NAMALWA (cell line): ENCODE measurements at places on chromosomes 6 and 20.

DNA sequence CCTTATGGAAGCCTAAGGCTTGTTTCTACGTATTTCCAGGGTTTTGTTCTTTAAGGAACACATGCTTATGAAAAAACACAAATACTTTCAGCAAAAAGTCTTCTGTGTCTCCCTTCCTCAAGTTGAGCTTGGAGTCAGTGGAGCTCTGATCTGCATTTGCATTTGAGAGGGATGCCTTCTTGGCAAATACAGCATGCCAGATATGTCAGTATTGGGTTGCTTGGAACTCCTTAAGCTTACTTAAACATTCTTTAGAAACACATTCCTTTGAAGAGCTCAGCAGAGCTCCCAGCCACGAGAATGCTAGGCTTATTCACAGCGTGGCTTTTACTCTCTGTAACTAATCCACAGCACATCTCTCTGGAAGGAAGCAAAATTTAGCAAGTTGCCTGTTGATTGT lies 68.3 kb downstream of the ANKRD6 start:
- DNase-seq, result no peak

GRCh38 chr20:2237059-2237458 lies 58.7 kb upstream of the TGM3 start:
- DNase-seq, result no peak

DNA sequence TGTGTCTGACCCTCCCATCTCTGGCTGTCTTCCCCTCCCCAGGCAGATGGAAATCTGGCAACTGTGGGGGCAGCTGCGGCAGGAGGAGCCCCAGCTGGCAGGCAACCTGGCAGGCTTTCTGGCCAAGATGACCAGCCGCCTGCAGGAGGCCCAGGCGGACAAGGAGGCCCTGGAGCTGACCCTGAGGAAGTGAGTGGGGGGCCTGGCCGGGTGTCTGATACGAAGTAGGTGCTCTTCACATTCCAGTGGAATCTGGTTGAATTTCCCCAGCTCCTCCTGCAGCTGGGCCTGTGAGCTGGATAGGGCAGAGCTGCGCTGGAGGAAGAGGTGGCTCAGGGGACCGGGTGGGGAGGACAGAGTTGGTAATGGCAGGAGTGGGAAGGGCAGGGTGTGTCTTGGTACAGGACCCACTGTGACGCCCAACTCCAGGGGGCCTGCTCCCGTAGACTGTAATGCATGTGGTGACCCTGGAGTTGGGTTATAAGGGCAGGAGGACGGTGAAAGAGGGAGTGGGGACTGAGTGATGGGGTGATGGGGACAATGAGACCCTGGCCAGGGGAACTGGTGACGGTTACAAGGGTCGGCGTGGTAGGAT lies 19.7 kb downstream of the RAB44 start:
- no peak for DNase-seq

GRCh38 chr6:34174846-34175399 lies 29.0 kb upstream of the GRM4 start:
- DNase-seq, result no peak

DNA sequence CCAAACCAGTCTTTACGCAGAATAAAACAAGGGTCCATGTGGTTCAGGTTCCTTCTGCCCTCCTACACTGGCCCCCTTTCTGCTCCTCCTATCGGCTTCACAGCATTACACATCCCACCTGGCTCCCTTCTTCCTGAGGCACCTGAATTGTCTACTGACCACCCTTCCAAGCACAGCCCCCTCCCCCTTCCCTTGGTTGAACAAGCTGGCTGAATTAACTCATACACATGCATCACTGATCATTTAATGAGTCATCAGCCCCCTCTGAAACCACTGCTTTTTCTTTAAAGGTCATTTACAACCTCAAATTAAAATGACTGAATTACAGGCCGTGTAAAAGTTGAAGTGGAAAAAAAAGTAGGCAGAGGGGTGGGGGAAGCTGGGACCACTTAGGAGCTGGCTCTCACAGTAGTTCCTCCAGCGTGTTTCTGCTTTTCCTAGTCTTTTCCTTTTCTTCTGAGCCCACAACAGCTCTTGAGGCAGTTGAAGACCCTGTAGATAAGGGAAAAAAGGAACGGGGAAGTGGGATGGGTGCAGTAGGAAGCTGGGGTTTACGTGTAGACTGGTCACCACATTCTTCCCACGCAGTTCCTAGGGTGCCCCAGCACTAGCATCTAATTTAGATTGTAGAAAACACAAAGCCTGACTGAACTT lies 67.6 kb downstream of the FYN start:
- peak; percentile 26 for DNase-seq

- DNase-seq, result no peak
Observed at GRCh38 chr6:113953346-113953745, 17.6 kb downstream of the HDAC2 start.

GRCh38 chr6:48135323-48136084 lies 24.5 kb upstream of the PTCHD4 start:
- no peak for DNase-seq

- DNase-seq, result no peak
Observed at GRCh38 chr6:131931063-131931750, 20.0 kb downstream of the CCN2 start.

DNA sequence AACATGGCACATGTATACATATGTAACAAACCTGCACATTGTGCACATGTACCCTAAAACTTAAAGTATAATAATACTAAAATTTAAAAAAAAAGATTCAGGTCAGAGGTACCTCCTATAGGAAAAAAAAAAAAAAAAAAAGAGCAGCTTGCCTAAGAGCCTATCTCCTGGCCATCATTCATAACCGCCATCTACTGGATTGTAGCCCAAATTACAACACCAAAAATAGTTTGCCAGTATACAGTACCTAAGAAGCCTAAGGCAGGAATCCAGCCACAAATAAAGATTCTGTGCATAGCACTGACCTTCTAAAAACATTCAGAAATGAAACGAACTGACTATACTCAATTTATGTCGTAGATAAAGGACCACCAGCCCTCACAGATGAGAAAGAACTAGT lies 438.4 kb upstream of the ADGRB3 start:
- DNase-seq, result peak; percentile 71

DNA sequence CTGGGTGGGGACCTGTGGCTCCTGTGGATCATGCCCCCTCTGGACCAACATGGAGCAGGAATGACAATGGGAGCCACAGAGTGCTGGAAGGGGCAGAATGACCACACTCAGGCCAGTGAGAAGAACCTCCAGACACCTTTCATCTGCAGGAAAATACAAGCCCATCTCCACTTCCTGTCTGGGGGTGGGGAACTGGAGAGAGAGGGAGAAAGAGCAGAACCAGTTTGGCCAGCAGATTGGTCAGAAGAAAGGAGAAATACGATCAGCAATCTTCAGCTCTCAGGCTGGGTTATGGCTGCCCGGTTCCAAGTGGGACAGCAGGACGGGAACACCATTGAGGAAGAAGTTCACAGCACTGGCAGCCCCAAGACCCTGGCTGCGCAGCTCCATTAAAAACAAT lies 37.0 kb downstream of the BMP7 start:
- DNase-seq, result no peak

- no peak for DNase-seq
Observed at GRCh38 chr6:90402831-90403192, 106.2 kb upstream of the BACH2 start.

- no peak for DNase-seq
Observed at GRCh38 chr6:122408240-122408639, 8.8 kb downstream of the HSF2 start.

GRCh38 chr20:61189534-61189933 lies 62.5 kb upstream of the CDH4 start:
- DNase-seq, result no peak

- peak; percentile 3 for DNase-seq
Observed at GRCh38 chr6:5580736-5581581, 319.6 kb downstream of the FARS2 start.

- no peak for DNase-seq
Observed at GRCh38 chr6:46310196-46310595, 139.4 kb upstream of the ENPP5 start.

- DNase-seq, result peak; percentile 60
Observed at GRCh38 chr20:51318058-51318949, 224.2 kb downstream of the NFATC2 start.

GRCh38 chr6:47152666-47153403 lies 110.7 kb upstream of the ADGRF1 start:
- no peak for DNase-seq

DNA sequence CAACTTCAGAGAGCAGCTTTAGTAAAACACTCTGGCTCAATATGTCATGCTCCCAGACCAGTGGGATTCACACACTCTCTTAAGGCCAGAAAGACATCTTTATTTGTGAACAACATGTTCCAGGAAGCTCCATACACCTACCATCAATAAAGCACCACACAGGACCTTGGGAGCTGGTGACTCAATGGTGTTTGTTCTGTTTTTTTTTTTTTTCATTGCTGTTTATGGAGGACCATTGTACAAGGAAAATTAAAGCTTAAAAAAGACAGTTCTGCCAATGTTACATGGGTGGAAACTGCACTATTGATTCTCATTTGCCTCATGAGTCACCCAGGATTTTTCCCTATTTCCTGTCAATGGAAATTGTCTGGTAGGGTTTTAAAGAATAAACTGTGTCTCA lies 36.3 kb upstream of the TENT5A start:
- no peak for DNase-seq

DNA sequence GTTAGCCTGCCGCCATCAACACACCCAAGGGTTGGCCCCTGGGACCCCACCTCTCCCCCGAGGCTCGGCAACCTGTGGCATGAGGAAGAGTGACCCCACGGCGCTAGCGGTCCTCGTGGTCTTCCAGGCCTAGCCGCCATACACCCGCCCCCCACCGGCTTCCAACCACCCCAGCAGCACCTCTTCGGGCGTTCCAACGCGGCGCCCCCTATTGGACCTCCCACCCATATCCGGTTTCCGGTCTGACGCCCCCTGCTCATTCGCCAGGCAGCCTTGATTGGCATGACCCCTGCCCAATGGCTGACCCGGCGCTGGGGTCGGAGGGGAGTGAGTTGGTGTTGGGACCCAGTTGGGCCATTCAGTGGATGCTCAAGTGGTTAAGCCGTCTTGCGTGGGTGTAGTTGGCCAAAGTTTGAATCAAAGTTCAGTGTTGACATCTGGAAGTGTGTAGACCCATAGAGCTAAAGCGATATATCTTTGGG lies at the start of gene GNAS-AS1:
GNAS-AS1 (minus strand) TSS at position 210 of the 482 bp plus-strand sequence.
- peak; percentile 94 for DNase-seq

DNA sequence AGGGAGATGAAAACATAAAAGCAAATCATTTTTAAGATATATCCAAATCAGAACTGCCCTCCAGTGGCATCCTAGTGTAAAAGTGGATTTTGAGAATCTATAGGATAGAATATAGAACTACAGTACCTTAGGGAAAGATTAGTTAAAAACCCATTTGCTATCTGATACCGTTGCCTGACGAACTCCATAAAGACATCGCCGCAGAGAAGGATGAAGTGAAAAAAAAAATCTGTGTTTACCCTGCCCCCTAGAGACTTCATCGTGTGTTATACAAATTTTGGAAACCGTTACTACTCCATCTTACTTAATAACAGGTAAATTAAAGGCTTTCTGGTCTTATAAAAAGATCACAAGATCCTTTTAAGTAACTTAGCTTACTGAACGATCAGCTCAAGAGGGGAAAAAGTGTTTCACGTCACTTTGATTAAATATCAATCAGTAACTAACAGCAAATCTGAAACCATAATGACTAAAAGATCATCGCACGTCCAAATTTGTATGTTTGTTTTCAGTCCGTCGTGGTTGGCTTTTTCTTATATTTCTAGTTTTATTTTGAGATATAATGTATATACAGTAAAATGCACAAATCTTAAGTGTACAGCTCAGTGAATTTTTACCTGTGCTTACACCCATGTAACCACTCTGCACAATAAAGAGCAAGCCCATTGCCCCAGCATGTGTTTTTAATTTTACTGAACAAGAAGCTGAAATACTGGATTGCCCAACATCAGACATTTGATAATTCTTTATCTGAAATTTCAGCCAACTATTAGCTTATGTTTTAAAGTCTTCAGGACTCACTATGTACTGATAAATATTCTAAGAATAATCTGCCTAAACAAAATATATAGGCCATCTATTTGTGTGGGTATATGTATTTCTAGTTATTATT lies 881 bp upstream of the MCM3 start:
- DNase-seq, result peak; percentile 87

GRCh38 chr6:150403458-150404246 lies 34.8 kb downstream of the IYD start:
- DNase-seq, result no peak

GRCh38 chr20:1536893-1537730 lies 20.4 kb downstream of the SIRPD start:
- peak; percentile 10 for DNase-seq

- DNase-seq, result peak; percentile 15
Observed at GRCh38 chr6:15960740-15961634, 167.9 kb upstream of the MYLIP start.

- DNase-seq, result no peak
Observed at GRCh38 chr6:154569156-154569862, 58.8 kb upstream of the CNKSR3 start.

DNA sequence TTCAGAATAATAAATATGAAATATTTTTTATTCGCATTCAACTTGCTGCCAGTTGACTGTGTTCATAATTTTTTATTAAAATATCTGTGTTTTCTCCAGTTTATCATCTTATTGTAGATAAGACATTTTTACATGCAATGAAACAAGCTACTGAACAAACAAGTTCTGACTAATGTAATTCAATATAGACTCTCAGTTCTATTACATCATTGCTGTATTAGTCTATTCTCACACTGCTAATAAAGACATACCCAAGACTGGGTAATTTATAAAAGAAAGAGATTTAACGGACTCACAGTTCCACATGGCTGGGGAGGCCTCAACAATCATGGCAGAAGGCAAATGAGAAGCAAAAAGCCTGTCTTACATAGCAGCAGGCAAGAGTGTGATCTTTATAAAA lies 1357.7 kb upstream of the CITED2 start:
- DNase-seq, result no peak

DNA sequence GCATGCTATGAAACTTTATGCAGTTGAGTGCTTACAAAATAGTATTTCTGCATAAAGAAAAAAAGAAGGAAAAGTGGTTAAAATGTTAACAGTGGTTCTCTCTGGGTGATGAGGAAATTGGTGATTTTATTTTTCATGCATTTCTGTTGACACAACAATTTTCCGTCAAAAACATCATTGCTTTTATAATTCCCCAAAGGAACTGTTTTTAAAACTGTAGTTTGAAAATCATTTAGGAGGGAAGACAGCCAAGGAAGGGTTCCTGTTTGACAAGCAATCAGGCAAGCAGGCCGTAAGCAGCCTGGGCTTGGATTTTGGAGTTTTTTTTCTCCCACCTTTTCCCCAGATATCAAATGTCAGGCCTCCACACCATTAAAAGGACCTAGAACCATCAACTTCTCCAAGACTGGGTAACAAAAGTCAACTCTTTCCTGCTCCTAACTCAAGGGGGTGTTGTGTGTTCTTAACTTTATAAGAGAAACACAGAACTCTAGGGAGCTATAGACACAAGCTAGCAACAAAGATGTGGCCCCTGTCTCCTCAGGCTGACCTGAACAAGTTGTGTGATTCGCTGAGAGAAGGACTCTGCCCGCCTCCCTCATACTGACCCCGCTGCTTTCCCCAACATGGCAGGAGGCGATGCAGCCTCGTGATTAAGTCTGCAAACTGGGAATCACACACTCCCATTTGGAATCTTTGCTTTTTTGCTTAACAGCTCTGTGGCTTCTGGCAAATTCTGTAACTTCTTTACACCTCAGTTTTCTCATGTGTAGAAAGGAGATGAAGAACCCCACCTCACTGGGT lies 146.6 kb downstream of the BCAS1 start:
- DNase-seq, result no peak
